Activated CD4-positive, alpha-beta T cell treated with anti-CD3 and anti-CD28 coated beads for 36 hours (primary cell): ENCODE measurements at places on chromosomes 2 and 18. TPM values are rescaled to one million over a fixed set of nuclear protein-coding genes. Genes with fewer than 3 reads are reported as not detected.

Gene SERPINB12
- not detected for total RNA-seq

- DNase-seq: no peak
- H3K4me1 ChIP-seq: no peaks in the 10 kb centered on the region
- no peak overlapping the region for H3K4me3 ChIP-seq
- H3K36me3 ChIP-seq: peaks cover 7% of the 10 kb centered on the region
- no peak overlapping the region for H3K27ac ChIP-seq
- H3K27me3 ChIP-seq: no peaks in the 10 kb centered on the region
Observed at GRCh38 chr2:203164311-203164935, 74.4 kb upstream of the CYP20A1 start.

DNA sequence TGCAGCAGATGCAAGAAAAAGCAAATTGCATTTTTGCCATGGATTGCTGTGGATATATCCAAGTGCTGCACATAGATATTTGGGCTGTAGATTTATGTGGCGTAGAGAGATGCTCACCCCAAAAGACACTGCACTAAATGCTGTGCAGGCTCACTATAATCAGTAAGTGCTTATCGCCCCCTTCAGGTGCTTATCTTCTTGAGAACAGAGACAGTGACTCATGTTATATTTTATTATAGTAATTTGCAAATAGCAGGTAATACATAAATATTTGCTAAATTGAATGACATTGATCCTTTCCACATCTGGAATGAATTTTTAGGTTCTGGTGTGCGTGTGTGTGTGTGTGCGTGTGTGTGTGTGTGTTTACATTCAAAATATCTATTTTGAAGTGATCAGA is 36.8 kb upstream of the PLEKHM3 start:
- no peak overlapping the region for H3K4me3 ChIP-seq
- no peak overlapping the region for H3K27ac ChIP-seq
- peak; percentile 18 for DNase-seq
- no peaks in the 10 kb centered on the region for H3K4me1 ChIP-seq

- H3K36me3 ChIP-seq: no peaks in the 10 kb centered on the region
- no peak overlapping the region for H3K4me3 ChIP-seq
- peaks cover 7% of the 10 kb centered on the region for H3K27me3 ChIP-seq
Observed at GRCh38 chr2:42964439-42965083, 172.2 kb upstream of the HAAO start.

Gene SCYGR4
- total RNA-seq: not detected

- H3K4me3 ChIP-seq: no peak overlapping the region
- H3K27me3 ChIP-seq: peaks cover 74% of the 10 kb centered on the region
- no peaks in the 10 kb centered on the region for H3K36me3 ChIP-seq
- H3K4me1 ChIP-seq: peaks cover 8% of the 10 kb centered on the region
- no peak for DNase-seq
- no peak overlapping the region for H3K27ac ChIP-seq
Observed at GRCh38 chr2:176152350-176153181, 1.2 kb downstream of the HOXD4 start.

GRCh38 chr2:161122772-161123530 is 37.3 kb upstream of the TANK start:
- no peak overlapping the region for H3K27ac ChIP-seq
- peak; percentile 61 for DNase-seq
- H3K4me1 ChIP-seq: peaks cover 24% of the 10 kb centered on the region
- H3K27me3 ChIP-seq: no peaks in the 10 kb centered on the region
- H3K4me3 ChIP-seq: no peak overlapping the region

- H3K4me1 ChIP-seq: peaks cover 26% of the 10 kb centered on the region
- no peak for DNase-seq
- H3K4me3 ChIP-seq: no peak overlapping the region
- H3K27ac ChIP-seq: no peak overlapping the region
Observed at GRCh38 chr2:183035954-183036669, 2.1 kb downstream of the NCKAP1 start.

Gene SEPTIN10
- 6.3 TPM for total RNA-seq

DNA sequence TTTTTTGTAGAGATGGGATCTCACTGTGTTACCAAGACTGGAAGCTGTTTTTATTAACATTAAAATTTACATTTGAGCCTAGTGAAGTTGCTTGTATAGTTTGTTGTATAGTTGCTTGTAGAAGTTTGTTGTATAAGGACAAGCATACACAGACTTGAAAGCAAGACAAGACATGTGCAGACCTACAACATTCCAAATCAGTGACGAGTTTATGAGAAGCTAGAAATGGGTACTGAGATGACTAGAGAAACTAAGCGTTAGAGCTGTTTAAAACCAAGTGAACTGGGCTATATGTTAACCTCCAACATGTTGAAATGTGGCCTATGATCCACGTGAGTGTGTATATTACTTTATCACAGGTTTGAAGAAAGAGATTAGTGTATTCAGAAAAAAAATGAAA is 39.1 kb downstream of the ABCB11 start:
- no peak for DNase-seq
- no peaks in the 10 kb centered on the region for H3K36me3 ChIP-seq
- H3K27ac ChIP-seq: no peak overlapping the region
- peaks cover 5% of the 10 kb centered on the region for H3K27me3 ChIP-seq

GRCh38 chr2:105595536-105595935 is 149.2 kb upstream of the NCK2 start:
- H3K27me3 ChIP-seq: no peaks in the 10 kb centered on the region
- peaks cover 30% of the 10 kb centered on the region for H3K4me1 ChIP-seq
- peak; percentile 54 for DNase-seq
- no peaks in the 10 kb centered on the region for H3K36me3 ChIP-seq

Gene LIMS1
- 47.5 TPM for total RNA-seq

- no peak overlapping the region for H3K27ac ChIP-seq
- peaks cover 41% of the 10 kb centered on the region for H3K4me1 ChIP-seq
- H3K4me3 ChIP-seq: no peak overlapping the region
- no peak for DNase-seq
- H3K27me3 ChIP-seq: no peaks in the 10 kb centered on the region
Observed at GRCh38 chr2:126678269-126679065, 22.5 kb downstream of the GYPC start.

DNA sequence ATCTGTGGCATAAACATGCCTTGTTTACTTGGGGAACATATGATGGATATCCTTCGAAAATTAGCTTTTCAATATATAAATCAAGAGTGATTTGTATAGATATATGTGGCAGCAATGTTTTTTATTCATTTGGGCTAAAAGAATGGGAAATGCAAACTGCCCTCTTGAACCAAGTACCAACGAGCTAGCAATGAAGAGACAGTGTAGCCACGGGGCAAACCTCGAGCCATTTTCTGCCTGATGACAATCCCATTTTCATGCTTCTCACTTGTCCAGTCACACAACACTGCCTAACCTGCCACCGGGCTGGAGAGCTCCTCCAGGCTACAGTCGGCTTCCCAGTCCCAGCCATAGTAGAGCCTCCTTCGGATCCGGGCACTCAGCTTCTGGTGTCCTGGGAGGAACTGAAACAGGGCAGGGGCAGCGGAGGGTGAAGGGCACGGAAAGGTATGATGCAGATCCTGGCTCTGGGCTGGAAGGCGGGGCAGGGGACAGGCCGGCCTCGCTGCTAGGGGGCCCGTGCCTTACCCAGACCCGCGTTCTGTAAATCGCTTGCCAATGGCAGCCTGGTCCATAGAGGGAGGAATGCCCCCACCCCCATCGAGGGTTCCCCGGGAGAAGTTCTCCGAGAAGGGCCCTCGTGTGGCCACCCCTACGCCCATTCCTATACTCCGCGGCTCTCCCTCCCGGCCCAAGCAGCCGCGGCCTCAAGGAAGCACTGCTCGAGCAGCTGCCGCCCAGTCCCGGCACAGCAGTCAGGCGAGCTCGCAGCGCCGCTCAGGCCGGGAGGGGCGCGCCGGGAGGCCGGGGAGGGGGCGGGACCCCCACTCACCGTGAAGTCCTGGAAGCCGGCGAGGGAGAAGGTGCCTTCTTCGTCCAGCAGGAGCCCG is 552 bp downstream of the CNPPD1 start:
- H3K4me1 ChIP-seq: peaks cover 46% of the 10 kb centered on the region
- H3K27me3 ChIP-seq: no peaks in the 10 kb centered on the region
- H3K27ac ChIP-seq: peak overlapping the region; percentile 68
- DNase-seq: peak; percentile 57
- peaks cover 34% of the 10 kb centered on the region for H3K36me3 ChIP-seq

Gene PUS10
- total RNA-seq: 8.5 TPM

DNA sequence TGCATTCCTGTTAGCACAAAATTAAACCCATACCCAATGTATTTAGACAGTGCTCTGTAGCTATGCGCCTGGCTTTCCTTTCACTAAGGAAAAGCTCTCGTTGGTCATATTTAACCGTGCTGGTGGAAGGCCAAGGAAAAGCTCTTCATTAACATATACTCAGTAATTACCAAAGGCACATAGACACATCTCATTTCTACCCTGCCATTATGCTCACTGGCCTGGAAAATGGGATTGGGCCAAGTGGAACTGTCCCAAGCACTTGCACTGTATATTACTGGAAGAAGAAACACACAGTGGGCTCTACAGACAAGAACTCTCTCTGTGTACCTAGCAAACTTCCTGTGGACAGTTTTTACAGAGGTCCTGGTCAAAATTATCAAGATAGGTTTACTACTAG is 274.4 kb downstream of the ERBB4 start:
- no peaks in the 10 kb centered on the region for H3K4me1 ChIP-seq
- no peaks in the 10 kb centered on the region for H3K27me3 ChIP-seq
- DNase-seq: no peak
